Ascending aorta (tissue), 2 donors: ENCODE measurements at places on chromosomes 12 and 14.

GRCh38 chr12:57498132-57498502, 10.2 kb downstream of the MARS1 start:
- no peak for DNase-seq

- no peak for DNase-seq
These were observed 7.3 kb downstream of the GUCY2C start for GRCh38 chr12:14689144-14689543.

- DNase-seq: no peak
These were observed 48.3 kb downstream of the NPAS3 start for GRCh38 chr14:32986791-32987540.

GRCh38 chr14:95361373-95362137, 41.8 kb upstream of the CLMN start:
- DNase-seq: no peak

GRCh38 chr12:2691006-2691344, 103.8 kb upstream of the FKBP4 start:
- no peak for DNase-seq

DNA sequence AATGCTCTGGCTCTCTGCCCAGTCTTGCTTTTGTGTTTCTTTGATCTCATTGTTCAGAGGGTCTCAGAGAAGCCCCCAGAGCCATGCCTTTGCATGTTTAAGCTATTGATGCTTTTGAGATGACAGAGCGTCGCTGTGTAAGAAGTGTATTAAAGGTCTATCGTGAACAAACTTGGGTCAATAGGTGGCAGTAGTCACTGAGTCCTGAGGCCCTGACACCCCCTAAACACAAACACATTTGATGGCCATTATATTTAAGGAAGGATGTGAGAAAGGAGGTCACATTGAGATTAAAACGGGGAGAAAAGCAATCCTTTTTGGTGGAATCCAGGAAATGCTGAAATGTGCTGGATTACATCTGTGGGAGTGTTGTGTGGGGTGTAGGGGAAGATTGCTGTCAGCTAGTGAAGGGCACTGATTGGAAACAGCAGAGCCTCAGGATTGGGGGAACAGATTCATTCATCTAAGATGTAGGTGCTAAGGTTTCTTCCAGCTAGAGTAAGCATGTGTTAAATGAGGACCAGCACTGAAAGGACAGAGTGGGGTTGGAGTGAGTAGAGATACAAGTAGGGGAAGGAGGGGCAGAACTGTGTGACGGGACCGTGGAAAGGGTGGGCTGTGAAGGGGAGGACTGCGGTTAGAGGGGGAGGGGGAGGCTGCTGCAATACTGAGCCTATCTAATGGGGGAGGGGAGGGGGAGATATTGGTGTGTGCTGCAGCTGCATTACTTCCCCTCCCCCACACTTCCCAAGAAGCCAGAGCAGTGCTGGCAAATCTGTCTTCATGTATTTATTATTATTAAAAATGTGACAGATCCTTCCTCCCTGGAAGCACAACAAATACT, 12.7 kb downstream of the NGDN start:
- no peak for DNase-seq

DNA sequence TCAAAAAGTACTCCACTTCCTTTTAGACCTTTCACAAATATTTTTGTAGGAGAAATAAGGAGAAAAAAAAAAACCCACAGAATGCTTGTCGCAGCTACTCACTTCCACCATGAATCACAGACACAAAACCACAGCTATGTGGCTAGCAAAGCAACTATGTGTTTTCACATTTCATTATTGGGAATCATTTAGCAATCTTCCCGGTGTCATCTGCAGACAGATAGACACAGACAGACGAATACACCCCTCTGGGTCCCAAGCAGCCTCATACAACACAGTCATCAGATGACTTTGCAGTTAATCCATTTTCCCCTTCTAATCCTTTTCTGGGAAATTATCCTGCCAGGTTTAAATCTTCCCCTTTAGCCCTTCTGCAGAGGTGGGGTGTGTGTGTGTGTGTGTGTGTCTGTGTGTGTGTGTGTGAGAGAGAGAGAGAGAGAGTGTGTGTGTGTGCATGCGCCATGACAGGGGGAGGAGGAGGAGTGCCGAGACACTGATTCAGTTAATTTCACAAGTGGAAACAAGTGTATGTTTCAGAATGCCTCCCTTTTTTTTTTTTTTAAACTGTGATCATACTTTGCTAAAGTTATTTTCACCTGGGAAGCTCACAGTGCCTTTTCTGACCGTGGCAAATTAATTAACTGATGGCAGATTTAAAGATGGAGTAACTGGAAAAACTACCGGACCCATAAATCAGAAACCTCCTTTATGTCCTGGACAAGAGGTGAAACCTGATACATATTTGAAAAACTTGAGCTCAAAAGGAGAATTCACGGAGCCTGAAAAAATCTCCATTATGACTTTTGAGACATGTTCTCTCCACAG, 39.9 kb downstream of the LTBP2 start:
- DNase-seq: no peak
